Fibroblast of upper back skin (primary cell): ENCODE measurements at places on chromosomes 7 and 10.

DNA sequence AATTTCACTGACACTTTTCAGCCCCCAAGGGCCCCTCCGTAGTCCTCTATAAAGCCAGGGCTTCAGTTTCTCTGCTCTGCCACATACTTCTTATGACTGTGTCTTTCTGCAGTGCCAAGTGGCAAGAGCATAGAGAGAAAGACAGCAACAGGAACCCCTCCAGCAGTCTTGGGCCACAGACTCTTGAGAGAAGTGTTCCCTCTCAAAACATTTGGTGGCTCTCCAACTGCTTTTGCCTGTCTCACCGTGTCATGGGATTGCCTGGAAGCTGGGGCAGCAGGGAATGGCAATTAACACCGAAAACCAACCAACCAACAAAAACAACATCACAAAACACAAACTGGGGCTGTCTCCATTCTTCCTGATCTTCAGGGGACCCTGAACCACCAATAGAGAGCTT lies 73.8 kb upstream of the ELN start:
- no peak for DNase-seq

- DNase-seq, result no peak
These were observed 125.7 kb downstream of the IMMP2L start for GRCh38 chr7:111436608-111437007.

- DNase-seq, result no peak
These were observed 31.8 kb upstream of the STEAP4 start for GRCh38 chr7:88338503-88338902.

DNA sequence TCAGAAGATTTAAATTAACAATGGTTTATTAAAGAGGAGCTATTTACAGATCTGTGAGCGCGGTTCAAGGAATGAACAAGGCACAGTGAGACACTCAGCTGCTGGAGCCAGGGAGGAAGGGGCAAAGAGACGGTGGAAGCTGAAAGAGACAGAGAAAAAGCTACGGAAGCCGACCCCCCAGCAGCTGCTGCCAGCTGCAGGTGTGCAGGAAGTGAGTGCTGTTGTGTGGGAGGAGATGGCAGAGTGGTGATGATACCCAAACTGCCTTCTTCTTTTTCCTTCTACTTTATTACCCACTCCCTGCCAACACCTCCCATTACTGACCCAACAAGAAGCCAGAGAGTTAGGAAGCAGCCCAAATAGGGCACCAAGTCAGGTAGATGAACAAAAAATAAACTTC lies 41.9 kb upstream of the MBL2 start:
- no peak for DNase-seq

DNA sequence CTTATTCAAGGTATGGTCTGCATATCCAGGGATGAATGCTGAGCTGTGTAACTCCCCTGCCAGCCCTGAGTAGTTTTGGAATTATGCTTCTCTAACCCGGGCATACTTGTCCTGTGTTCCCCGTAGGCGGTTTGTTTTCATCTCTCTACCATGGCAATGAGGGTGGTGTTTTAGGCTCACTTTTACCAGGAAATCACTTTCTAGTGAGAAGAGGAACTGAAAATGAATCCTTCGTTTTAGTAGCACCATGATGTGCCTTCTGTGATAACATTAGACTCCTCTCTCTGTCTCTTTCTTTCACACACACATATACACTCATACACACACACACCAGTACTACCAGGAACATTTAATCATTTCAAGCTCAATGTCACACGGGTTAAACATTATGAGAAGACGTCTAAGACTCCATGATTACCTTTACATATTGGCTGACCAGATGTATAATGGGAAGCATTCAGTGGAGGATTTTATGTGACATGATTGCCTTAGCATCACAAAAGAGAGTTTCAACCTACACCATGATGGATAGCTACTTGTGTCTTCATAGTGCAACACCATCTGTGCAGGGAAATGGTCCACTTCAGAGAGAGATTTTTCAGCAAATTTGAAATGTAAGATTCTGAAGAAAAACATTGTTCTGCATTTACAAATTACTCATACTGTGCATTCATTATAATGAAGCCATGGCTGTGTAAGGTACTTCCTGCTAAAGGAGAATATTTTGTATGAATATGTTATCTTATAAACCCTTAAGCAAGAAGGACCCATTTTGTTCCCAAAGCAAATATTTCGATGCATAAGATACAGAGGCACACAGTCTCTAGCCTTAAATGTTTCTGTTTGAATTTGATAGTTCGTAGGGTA lies 31.0 kb upstream of the PFKP start:
- DNase-seq, result no peak

- no peak for DNase-seq
These were observed 169.9 kb upstream of the ADO start for GRCh38 chr10:62634576-62634975.

- peak; percentile 88 for DNase-seq
These were observed 156.4 kb upstream of the MTPN start for GRCh38 chr7:136133551-136133950.

DNA sequence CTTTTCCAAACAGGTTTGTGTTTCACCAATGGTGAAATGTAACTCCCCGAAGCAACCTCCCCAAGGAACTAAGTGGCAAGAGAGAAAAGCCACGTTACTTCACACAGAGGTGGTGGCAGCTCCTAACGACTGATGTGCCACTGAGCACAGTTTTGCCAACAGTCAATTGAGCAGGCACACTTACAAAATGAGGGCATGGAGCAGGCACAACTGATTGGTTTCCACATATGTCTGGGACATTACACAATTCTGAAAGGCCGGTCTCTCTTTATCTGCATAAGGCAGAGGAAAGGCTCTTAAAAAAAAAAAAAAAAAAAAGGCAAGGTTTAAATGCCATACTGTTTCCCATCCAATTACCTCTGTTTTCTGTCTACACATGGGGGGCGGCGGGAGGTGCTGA lies 86.7 kb downstream of the GFRA1 start:
- no peak for DNase-seq

GRCh38 chr10:35758076-35758475 lies 116.0 kb upstream of the FZD8 start:
- DNase-seq, result peak; percentile 52

DNA sequence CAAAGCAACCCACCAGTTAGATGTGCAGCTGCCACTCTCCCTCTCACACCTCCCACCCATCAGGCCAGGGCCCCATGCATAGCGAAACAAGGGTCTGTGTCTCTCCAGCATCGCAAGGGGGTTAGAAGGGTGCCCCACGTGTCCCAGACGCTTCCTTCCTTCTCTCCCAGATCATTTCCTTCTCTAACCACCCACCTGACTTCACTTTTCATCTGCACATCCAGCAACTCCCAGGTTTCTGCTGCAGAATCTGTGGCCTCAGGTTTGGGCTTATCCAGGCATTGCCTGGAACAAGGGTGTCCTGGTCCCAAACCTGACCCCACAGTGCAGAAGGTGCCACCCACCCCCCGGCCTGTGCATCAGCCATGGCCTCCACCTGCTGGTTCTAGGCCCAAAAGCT lies 14.4 kb downstream of the PDIA4 start:
- DNase-seq, result no peak
